ENCODE measurements at places on chromosomes 4 and X. TPM values are rescaled to one million over a fixed set of nuclear protein-coding genes. Genes with fewer than 3 reads are reported as not detected.

DNA sequence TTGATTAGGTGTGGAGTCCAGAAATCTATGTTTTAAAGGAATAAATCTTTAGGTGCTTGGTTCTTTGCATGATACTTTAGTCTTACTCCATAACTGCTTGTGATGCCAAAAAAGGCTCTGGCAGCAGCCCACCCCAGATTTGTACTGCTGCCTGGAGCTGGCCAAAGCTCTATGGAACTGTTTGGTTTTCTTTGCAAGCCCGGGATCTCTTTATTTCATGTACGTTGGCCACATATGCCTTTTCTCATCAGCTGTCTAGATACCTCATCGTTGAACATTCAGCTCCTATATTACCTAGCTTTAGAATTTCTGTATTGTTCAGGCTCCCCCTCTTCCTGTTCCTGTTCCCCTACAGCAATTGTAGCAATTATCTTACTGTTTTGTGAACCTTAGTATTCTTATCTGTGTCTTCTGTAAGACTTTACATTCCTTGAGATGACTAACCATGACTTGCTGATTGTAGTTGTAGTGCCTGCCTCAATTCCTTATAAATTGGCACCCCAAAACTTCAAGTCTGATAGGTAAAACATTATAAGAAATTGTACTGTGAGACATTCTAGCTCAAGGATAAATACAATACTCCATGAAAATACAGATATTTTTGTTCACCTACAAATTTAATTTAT, 199.4 kb upstream of the GPRIN3 start:
- no peak for DNase-seq

DNA sequence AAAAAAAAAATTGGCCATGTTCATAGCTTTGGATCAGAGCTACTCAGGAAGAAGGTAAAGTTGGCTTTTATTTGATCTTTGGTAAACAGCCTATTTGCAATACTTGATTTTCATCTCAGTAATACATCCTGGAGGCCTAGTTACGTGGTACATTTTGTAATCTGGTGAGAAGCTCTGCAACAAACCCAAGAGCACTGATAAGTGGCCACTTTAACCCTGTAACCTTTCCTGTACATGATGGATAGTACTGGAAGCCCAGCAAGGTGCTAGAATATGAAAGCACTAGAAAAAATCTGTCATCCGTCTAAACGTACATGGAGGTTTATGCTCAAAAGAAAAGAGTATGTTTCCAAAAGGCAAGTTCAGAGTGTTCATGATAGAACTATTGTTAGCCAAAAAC, 88.3 kb upstream of the BMP2K start:
- no peak for DNase-seq

DNA sequence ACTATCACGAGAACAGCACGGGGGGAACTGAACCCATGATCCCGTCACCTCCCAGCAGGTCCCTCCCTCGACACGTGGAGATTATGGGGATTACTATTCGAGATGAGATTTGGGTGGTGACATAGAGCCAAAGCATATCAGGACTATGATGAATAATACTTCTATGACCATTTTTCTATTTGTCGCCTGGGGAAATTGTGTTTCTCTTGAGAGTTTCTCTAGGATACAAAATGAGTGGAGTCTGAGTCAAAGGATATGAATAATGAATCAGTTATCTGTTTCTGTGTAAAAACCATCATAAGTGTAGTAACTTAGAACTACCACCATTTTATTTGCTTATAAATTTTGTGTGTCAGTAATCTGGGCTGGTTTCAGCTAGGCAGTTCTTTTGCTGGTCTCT, 533.0 kb upstream of the ARX start:
- no peak for DNase-seq

The MAGEA8 gene
- total RNA-seq = not detected

DNA sequence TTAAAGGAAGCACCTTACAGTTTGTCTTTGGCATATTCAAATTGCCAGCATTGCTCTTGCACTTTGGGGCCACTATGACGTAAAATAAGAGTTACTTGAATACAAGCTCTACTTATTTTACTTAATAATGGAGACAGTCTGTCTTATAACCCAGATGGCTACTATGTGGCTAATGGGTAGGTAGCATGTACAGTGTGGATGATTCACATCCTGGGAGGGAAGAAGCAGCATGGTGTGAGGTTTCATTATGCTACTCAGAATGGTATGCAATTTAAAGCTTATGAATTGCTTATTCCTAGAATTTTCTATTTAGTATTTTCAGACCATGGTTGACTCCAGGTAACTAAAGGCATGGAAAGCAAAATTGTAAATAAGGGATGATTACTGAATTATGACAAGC, 761.8 kb upstream of the ATOH1 start:
- no peak for DNase-seq

- DNase-seq = no peak
These were observed 36.3 kb downstream of the ATXN3L start for GRCh38 chrX:13283512-13283911.

- no peak for DNase-seq
These were observed 162.1 kb downstream of the EPHA5 start for GRCh38 chr4:65508168-65508567.

The SPACA5 gene
- not detected for total RNA-seq

GRCh38 chr4:113170805-113171468, 121.5 kb downstream of the ANK2 start:
- DNase-seq = no peak

DNA sequence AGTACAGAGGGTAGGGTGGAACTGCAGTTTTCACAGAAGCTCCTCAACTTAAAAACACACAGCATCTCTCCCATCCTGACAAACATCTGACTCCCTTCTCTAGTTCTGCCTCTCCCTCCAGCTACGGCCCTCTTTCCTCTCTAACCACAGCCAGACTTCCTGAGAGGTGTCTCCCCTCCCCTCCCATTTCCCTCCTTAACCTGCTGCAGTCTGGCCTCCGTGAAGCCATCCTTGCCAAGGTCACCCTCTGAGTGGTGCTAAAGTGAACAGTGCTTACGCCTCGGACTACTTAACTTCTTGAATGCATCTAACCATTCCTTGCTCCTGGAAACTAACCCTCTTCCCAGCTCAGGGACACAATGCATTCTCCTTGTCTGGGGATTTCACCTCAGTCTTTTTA, 53.3 kb downstream of the RTL5 start:
- no peak for DNase-seq

DNA sequence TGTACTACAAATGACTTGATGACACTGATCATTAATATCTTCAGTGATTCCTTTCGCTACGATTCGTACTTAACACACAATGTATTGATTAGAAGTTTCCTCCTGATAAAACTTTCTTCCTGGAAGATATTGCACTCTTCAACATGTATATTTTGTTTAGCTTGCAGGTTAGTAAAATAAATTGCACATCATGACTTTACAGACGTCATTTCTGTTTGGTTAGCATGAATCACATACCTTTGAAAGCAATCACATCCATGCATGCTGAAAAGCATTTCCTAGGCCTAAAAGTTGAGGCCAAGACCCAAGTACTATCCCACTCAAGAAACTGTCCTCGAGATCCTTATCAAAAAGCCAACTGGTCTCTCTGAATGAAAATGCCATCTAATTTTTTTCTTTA, 1841.0 kb upstream of the PCDH7 start:
- no peak for DNase-seq

GRCh38 chr4:99853999-99854398, 37.4 kb downstream of the DAPP1 start:
- DNase-seq = no peak

DNA sequence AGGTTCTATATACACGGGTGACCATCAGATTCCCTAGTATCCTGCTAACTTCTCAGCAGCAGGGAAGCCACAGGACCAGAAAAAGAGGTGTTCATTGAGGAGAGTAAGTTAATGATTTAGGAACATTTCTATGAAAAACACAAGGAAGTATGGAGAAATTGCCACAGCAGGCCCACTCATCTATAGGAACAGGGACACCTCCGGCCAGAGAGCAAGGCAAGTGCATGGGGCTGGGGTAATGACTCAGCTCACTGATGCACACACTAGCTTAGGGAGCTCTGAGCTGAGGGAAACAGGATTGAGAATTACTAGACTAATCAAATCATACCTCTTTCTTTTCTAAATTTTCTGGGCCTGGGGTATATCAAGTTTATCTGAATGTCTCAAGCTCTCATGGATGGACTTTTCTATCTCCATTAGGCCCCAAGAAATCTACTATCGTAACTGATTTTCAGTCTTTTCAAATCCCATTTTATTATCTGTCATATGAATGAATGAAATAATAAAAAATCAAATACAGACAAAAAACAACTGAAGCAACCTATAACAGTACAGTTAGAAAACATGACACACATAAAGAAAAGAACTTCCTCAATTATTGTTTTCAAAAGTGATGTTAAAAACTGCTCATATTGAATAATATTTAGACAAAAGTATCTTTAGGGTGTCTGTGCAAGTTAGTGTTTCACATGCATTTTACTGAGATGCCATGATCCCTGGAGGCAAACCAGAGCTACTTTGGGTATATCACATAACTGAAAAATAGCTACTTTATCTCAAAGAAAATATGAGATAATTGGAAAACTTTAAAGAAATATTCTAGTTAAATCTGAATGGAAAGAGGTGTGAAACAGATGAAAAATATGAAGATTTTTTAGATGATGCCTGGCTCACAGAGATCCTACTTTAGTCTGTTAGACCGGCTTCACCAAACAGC, 89.8 kb downstream of the FBXO8 start:
- no peak for DNase-seq

The SSX3 gene
- total RNA-seq = not detected

DNA sequence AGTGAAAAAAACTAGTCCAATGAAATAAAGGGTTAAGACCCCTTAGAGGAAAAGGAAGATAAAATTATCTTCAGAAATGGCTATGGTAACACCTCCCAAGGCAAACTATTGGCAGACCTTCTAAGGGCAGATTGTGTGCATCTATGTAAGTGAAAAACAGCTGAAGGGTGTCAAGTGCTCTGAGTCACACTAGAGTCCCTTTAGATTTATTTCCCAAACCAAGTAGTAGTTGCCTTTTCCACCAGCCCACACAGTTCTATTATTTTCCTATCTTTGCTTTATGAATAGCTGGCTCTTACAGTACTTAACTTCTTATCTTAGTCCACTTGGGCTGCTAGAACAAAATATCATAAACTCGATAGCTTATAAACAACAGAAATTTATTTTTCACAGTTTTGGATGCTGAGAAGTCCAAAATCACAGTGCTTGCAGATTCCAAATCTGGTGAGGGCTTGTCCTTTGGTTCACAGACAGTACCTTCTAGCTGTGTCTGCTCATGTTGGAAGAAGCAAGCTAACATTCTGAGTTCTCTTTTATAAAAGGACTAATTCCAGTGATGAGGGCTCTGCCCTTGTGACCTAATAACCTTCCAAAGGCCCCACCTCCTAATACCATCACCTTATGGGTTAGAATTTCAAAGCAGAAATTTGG, 143.6 kb downstream of the GRID2 start:
- peak; percentile 23 for DNase-seq

The TFE3 gene
- 10.8 TPM for total RNA-seq

DNA sequence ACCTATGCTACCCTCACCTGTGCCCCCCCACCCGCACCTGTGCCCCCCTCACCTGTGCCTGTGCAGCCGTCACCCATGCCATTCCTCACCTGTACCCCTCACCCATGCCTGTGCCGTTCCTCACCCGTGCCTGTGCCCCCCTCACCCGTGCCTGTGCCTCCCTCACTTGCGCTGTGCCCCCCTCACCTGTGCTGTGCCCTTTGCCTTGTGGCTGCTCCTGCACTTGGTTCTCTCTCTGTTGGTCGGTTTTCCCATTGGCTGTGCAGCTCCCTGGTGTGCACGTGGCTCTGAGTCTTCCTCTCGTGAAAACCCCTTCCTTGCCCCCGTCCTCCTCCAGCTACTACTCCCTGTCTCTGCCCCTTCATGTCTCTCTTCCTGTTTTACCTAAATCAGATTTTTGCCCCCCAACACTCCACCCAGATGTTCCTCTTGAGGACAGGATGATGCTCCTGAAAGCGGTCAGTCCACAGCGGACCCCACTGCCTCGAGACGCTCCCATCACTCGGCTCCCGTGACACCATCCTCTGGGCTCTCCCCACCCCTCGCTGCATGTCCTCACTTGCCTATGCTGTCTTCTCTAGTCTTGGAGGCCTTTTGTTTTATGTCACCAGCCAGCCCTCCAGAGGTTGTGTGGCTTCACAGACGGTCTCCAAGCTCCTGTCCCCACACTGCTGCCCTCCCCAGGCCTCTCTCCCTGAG, 6.8 kb downstream of the MAEA start:
- DNase-seq = no peak

The SRPK3 gene
- total RNA-seq = 0.18 TPM

GRCh38 chr4:90184560-90184959, 57.4 kb downstream of the CCSER1 start:
- DNase-seq = no peak

DNA sequence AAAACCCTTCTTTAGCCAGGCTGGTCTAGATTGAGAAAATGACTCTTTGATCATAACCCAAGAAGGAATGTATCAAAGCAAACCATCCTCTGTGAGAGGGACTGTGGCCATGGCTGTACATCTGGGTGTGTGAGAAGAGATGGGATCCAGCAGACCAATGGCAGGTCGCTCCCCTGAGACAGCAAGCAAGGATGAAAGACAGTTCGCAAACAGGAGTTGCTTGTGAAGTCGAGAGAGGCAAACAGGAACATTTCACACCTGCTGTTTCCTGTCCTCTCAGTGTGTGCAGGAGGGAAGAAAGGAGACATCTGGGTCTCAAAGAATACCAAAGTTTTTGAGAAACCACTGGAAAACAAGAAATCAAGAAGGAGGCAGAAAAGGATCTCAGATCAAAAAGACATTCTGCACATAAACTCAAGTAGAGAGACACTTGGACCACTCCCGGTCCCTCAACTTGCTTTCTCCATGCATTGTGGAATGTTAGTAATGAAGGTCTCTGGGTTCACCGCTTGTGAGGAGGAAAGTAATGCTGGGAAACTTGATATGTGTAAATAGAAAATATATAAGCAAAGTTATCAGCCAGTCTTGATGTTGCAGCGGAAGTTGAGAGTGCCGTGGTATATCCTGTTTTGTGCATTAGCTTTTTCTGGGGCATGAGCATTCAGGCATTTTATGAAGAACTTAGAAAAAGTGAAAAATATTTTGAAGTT, 327.5 kb downstream of the BMPR1B start:
- DNase-seq = no peak

DNA sequence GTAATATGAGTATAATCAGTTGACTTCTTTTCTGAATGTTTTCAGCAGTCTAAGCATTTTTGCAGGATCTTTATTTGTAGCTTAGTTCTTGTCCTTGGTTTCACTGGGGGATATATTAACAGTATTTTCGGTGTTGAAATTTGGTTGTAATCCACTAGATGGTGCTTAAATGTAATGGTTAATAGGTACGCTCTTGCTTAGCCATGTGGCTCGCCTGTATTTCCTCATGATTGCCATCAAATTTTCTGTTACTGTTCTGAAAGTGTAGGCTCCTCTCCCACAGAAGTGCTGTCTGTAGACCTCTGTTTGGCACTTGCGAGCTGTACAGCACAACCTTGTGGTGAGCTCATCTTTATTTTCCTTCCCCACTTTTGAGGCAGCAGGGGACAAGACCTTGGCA, 3.9 kb upstream of the FAAH2 start:
- DNase-seq = no peak

Measured in cerebellum (tissue), 4 donors.